HFFc6 (cell line): ENCODE measurements at places on chromosomes 6 and 20.

DNA sequence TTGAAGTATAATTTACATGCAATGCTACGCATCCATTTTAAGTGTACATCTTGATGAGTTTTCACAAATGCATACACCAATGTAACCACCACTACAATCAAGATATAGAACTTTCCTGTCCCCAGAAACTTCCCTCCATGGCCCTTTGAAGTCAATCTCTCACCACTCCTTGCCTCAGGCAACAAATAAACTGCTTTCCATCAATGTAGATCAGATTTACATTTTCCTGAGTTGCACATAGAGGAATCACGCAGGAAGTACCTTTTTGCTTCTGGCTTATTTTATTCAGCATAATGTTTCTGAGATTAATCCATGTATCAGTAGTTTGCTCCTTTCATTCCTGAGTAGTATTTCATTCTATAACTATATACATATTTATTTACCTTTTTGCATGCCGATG lies 59.6 kb upstream of the NNAT start:
- no peaks in the 10 kb centered on the region for H3K4me1 ChIP-seq
- no peak overlapping the region for H3K27ac ChIP-seq
- DNase-seq: no peak
- peaks cover 4% of the 10 kb centered on the region; the same call in 1 of the 2 replicates for H3K36me3 ChIP-seq

DNA sequence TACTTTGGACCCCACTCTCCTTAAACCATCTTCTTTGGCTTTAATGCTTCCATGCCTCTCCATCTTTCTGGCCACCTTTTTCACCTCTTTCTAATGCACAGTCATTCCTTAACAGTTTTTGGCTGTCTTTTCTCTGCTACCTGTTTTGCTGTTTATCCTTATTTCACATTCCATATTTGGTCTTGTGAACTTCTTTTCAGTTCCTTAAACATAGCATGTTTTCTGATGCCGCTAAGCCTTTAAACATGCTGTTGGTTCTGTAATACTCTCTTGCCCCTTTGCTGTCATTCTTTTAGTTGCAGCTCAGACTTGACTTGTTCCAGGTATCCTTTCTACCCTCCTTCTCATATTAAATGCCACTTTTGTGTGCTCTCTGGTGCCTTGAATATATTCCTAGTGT lies 35.8 kb downstream of the TOP1 start:
- peaks cover 48% of the 10 kb centered on the region for H3K4me1 ChIP-seq
- no peak for DNase-seq
- H3K36me3 ChIP-seq: peaks cover 63% of the 10 kb centered on the region
- H3K4me3 ChIP-seq: no peak overlapping the region
- H3K27me3 ChIP-seq: peaks cover 2% of the 10 kb centered on the region
- H3K27ac ChIP-seq: no peak overlapping the region; the same call in 1 of the 2 replicates

GRCh38 chr6:119337762-119338161 lies 11.8 kb downstream of the MAN1A1 start:
- H3K27ac ChIP-seq: no peak overlapping the region
- no peaks in the 10 kb centered on the region for H3K36me3 ChIP-seq
- peaks cover 2% of the 10 kb centered on the region; the same call in 1 of the 2 replicates for H3K27me3 ChIP-seq
- H3K4me3 ChIP-seq: no peak overlapping the region
- no peak for DNase-seq

DNA sequence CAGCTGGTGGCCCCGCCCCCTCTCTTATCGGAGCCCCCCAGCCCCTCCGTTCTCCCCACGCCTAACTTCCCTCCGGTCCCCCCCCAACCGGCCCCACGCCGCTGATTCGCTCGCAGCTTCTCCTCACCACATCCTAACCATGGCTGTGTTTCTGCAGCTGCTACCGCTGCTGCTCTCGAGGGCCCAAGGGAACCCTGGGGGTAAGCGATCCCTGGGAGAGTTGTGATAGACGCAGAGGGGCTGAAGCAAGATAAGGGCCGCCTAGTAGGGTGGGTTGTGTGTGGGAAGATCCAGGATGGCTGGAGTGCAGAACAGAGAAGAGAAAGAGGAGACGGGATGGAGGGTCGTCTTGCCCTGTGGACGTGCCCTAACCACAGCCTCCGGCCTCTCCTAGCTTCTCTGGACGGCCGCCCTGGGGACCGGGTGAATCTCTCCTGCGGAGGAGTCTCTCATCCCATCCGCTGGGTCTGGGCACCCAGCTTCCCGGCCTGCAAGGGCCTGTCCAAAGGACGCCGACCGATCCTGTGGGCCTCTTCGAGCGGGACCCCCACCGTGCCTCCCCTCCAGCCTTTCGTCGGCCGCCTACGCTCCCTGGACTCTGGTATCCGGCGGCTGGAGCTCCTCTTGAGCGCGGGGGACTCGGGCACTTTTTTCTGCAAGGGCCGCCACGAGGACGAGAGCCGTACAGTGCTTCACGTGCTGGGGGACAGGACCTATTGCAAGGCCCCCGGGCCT lies at the start of gene MPIG6B:
Gene MPIG6B (plus strand): TSS at position 129 of the 735 bp plus-strand sequence. CDS start 11 bp downstream, at position 140.
- no peak within 1 kb of the TSS for H3K27ac ChIP-seq
- H3K4me3 ChIP-seq: no peak within 1 kb of the TSS
- H3K27me3 ChIP-seq: peaks cover 10% of the 10 kb centered on the region
- DNase-seq: no peak

- H3K27ac ChIP-seq: peak overlapping the region; percentile 98
- DNase-seq: no peak
- H3K36me3 ChIP-seq: peaks cover 10% of the 10 kb centered on the region
- 0 out of 2 replicates have a peak, but pooled peaks cover 2% of the 10 kb centered on the region for H3K27me3 ChIP-seq
- no peak overlapping the region for H3K4me3 ChIP-seq
These were observed 43.2 kb upstream of the CDH22 start for GRCh38 chr20:46351357-46352058.

- no peaks in the 10 kb centered on the region for H3K36me3 ChIP-seq
- H3K4me1 ChIP-seq: peaks cover 16% of the 10 kb centered on the region
- DNase-seq: no peak
- H3K4me3 ChIP-seq: no peak overlapping the region
- H3K27ac ChIP-seq: no peak overlapping the region
These were observed 621.8 kb downstream of the BCKDHB start for GRCh38 chr6:80728101-80728750.

DNA sequence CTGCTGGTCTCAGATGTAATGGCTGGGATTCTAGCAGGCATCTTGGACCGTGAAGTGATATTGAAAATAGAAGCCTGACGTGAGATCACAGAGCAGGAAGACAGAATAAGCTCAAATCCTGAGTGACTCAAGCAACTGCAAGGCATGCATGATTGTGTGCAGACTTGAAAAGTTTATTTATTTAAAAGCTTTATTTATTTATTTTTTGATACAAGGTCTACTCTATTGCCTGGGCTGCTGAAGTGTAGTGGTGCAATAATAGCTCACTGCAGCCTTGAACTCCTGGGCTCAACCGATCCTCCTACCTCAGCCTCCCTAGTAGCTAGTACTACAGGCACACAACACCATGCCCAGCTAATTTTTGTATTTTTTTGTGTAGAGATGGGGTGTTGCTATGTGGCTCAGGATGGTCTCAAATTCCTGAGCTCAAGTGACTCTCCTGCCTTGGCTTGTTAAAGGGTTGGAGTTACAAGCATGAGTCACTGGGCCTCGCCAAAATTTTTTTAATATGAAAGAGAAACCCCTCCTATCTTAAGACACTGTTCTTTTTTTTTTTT lies 40.1 kb upstream of the RNF144B start:
- peak; percentile 18 for DNase-seq
- H3K4me1 ChIP-seq: peaks cover 64% of the 10 kb centered on the region
- peak overlapping the region; percentile 83 for H3K27ac ChIP-seq
- H3K36me3 ChIP-seq: no peaks in the 10 kb centered on the region

GRCh38 chr20:40522405-40522804 lies 166.6 kb downstream of the MAFB start:
- H3K4me3 ChIP-seq: no peak overlapping the region
- DNase-seq: no peak
- no peak overlapping the region for H3K27ac ChIP-seq
- H3K27me3 ChIP-seq: no peaks in the 10 kb centered on the region; the same call in 1 of the 2 replicates
- no peaks in the 10 kb centered on the region for H3K4me1 ChIP-seq

DNA sequence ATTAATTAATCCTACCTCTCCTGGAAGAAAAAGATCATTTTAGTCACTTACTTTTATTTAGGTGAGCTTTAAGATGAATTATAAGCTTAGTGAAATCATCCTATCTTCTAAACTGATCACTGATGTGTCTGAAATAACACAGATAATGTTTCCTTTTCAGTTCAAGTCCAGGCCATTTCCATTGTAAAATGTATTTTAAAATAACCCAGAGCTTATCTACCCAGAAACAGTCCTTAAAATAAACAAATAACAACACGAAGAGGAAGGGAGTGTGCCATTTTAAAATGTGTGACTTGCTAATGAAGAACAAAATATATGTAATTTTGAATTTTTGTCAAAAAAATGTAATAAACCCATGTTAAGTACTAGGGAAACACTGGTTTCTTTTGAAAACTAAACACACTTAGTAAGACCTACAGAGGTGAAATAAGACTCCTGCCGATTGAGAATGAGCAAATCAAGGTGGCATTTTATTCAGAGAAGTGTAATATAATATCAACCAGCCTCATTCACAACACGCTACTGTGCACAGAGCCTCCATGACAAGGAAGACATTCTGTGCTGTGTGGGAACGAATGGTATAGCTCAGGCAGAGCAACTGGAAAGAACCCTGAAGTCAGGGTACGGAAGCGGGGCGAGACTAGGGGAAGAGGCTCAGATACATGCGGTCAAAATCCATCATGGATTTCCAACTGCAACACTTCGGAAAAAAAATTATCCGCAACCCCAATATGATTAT lies 7.7 kb downstream of the LRP11 start:
- H3K4me3 ChIP-seq: peak overlapping the region; percentile 83
- peaks cover 82% of the 10 kb centered on the region for H3K4me1 ChIP-seq
- no peaks in the 10 kb centered on the region for H3K36me3 ChIP-seq
- no peak for DNase-seq
- H3K27me3 ChIP-seq: no peaks in the 10 kb centered on the region
- H3K27ac ChIP-seq: peak overlapping the region; percentile 97

GRCh38 chr6:19761121-19761520 lies 76.0 kb upstream of the ID4 start:
- H3K4me1 ChIP-seq: peaks cover 43% of the 10 kb centered on the region
- DNase-seq: no peak
- no peaks in the 10 kb centered on the region for H3K36me3 ChIP-seq
- no peak overlapping the region for H3K4me3 ChIP-seq
- no peaks in the 10 kb centered on the region; the same call in 1 of the 2 replicates for H3K27me3 ChIP-seq

DNA sequence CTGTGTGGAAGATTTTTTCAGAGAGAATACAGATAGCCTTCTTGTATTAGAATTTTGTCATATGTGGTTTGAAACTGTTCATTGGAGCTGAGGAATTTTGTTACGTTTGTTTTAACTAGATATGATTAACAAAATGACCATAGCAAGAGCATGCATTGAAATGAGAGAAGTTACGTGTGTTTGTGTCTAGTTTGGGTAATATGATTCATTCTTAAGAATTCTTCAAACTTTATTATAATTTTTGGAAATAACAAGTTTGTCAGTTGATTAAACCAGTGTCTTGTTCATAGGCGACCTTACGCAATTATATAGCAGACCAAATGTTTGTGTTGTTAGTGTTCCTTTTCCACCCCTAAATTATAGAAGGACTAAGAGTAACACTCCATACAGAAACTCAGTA lies 5.5 kb downstream of the GMNN start:
- no peak for DNase-seq
- H3K27ac ChIP-seq: peak overlapping the region; percentile 69
- H3K4me3 ChIP-seq: peak overlapping the region; percentile 27; the same call in 1 of the 2 replicates
- H3K27me3 ChIP-seq: no peaks in the 10 kb centered on the region
- peaks cover 29% of the 10 kb centered on the region; the same call in 1 of the 2 replicates for H3K36me3 ChIP-seq
- H3K4me1 ChIP-seq: peaks cover 48% of the 10 kb centered on the region

DNA sequence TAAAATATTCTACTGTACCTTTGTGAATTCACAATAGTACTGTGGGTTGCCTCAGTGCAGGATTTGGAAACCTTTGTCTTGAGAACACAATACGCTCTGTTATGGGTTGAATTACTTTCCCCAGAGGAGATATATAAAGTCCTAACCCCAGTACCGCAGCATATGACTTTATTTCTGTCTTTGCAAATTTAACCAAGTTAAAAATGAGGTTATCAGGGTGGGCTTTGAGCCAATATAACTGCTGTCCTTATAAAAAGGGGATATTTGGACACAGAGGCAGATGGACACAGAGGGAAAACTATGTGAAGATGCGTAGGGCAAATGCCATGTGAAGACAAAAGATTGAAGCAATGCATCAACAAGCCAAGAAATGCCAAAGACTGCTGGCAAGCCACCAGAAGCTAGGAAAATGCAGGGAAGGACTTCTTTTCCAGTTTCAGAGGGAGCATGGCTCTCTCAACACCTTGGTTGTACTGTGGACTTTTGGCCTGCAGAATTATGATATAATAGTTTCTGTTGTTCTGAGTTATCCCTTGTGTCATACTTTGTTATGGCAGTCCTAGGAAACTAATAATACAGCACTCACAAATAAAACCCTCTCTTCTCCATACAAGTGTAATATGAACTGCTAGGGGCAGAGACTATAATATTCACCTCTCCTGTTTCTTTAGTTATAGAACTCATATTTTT lies 292.6 kb upstream of the SPTLC3 start:
- no peak overlapping the region for H3K4me3 ChIP-seq
- H3K27ac ChIP-seq: no peak overlapping the region
- peaks cover 4% of the 10 kb centered on the region; the same call in 1 of the 2 replicates for H3K36me3 ChIP-seq
- no peaks in the 10 kb centered on the region for H3K27me3 ChIP-seq

GRCh38 chr20:44204156-44204831 lies 6.3 kb downstream of the OSER1 start:
- peak overlapping the region; percentile 79 for H3K4me3 ChIP-seq
- H3K36me3 ChIP-seq: peaks cover 71% of the 10 kb centered on the region
- H3K4me1 ChIP-seq: peaks cover 98% of the 10 kb centered on the region

GRCh38 chr6:170205534-170206316 lies 85.2 kb downstream of the DLL1 start:
- no peaks in the 10 kb centered on the region for H3K36me3 ChIP-seq
- H3K4me1 ChIP-seq: no peaks in the 10 kb centered on the region
- H3K27me3 ChIP-seq: no peaks in the 10 kb centered on the region; the same call in none of the 2 replicates
- no peak overlapping the region for H3K27ac ChIP-seq
- H3K4me3 ChIP-seq: no peak overlapping the region

DNA sequence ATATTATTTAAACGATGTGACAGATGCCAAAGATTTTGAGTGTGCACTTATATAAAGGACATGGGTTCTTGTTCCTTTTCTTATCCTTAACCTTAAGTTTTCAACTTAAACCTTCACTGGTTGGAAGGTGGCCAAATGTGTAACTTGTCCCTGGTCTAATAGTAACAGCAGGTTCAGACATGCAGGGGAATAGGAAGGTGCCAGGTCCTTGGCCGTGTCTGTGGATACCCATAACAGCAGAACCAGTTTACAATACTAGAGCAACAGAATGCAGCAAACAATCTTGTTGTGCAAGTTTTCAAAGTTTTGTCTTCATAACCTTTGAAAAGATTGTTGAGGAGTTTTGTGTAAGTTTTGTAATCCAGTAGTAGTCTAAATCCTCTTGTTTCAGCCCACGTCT lies 4.4 kb downstream of the MYB start:
- peaks cover 15% of the 10 kb centered on the region for H3K27me3 ChIP-seq
- no peak overlapping the region for H3K27ac ChIP-seq
- H3K4me3 ChIP-seq: no peak overlapping the region
- H3K4me1 ChIP-seq: peaks cover 20% of the 10 kb centered on the region

DNA sequence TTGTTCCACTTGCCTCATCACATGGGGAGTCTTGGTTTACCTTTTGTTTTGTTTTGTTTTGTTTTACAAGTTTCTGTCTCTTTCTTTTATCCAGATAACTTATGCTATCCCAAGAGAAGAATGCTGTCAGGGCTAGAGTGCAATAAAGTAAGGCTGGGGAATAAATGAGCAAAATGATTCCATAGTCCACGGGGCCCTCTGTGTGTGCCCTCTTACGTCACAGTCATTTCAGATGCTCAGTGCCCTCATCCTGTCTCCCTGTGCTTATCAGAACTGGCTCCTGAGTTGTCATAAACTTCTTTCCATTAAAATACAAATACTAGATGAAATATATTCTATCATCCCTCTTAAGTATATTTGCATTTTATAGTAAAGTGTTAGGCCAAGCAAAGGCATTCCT lies 30.8 kb upstream of the ENPP1 start:
- peaks cover 7% of the 10 kb centered on the region for H3K4me1 ChIP-seq
- DNase-seq: no peak
- peaks cover 6% of the 10 kb centered on the region; the same call in 1 of the 2 replicates for H3K36me3 ChIP-seq
- no peak overlapping the region for H3K27ac ChIP-seq
- peaks cover 5% of the 10 kb centered on the region for H3K27me3 ChIP-seq
